Fibroblast of skin of left biceps (primary cell): ENCODE measurements at places on chromosomes 6 and 20.

DNA sequence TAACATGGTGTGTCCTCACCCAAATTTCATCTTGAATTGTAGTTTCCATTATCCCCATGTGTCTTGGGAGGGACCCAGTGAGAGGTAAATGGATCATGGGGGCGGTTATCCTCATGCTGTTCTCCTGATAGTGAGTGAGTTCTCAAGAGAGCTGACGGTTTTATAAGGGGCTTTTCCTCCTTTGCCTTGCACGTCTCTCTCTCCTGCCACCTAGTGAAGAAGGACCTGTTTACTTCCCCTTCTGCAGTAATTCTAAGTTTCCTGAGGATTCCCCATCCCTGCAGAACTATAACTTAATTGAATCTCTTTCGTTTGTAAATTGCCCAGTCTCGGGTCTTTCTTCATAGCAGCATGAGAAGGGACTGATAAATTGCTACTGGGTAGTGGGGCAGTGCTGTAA is 789.3 kb downstream of the FRK start:
- no peak for DNase-seq

DNA sequence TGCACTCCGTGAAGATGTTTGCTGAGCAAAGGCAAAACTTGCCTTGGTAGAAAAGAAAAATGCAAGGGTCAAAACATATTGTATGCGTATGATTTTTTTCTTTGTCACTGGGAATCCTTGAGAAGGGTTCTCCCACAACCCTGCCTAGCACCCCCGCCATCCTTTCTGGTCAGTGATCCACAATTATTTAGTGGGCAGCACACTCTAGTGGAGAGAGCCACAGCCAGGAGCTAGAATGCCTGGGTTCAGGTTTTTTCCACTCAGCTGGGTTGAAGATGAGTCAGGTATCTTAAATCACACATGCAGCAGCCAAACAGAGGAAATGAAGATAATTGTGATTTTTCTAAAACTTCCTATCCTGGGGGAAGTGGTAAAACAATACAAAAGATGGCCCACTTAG is 243.1 kb downstream of the PKHD1 start:
- no peak for DNase-seq

DNA sequence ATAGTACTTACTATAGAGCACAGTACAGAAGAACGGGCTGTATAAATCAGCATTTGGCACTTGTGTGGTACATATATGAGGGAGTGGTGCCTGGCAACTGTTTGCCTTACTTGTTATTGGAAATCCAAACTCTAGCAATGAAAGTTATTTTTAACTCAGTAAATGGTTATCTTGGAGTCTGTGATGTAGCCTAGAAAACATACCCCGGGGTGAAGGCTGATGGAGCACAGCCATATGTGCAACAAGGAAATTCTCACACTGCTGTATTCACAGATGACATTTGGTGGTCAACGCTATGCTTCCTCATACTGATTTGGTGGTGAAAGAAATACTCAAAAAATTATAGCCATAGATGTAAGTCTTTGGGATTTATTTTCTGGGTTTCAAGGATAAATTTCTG is 807.5 kb upstream of the FLRT3 start:
- no peak for DNase-seq

DNA sequence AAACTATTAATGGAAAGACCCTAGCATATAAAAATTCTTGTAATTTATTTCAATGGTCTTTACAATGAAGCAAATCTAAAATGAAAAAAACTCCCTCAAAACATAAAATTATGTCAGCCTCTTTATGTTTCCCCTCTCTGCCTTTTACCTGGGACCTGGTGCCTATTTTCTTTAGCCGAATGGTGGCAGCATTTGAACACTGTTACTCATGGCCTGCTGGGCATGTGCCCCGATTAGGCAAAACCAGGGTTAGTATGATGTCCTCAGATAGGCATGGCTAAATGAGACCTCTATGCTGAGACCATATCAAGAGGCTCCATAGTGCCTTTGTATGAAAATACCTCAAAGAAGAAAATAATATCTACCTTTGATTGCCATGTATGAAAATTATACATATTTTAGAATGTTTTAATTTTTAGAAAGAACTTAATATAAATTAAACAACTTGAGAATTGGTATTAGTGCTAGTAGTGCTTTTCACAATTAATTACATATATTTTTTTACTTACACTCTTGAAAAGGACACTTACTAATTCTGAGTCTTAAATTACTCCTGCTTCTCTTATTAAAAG is 22.5 kb upstream of the C6orf58 start:
- no peak for DNase-seq

DNA sequence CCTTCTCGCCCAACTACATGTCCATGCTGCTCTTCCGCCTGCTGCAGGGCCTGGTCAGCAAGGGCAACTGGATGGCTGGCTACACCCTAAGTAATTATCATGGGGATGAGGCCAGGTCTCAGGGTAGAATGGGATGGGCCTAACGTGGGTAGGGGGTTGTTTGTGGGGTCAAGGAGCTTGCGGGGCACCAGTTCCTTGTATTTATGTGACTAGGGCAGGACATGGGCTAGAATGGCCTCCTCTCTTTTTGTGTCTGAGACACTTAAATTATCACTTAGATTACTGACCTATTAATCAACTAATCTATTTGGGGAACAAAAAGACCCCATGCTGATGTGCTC is 10.7 kb downstream of the SLC22A1 start:
- no peak for DNase-seq

DNA sequence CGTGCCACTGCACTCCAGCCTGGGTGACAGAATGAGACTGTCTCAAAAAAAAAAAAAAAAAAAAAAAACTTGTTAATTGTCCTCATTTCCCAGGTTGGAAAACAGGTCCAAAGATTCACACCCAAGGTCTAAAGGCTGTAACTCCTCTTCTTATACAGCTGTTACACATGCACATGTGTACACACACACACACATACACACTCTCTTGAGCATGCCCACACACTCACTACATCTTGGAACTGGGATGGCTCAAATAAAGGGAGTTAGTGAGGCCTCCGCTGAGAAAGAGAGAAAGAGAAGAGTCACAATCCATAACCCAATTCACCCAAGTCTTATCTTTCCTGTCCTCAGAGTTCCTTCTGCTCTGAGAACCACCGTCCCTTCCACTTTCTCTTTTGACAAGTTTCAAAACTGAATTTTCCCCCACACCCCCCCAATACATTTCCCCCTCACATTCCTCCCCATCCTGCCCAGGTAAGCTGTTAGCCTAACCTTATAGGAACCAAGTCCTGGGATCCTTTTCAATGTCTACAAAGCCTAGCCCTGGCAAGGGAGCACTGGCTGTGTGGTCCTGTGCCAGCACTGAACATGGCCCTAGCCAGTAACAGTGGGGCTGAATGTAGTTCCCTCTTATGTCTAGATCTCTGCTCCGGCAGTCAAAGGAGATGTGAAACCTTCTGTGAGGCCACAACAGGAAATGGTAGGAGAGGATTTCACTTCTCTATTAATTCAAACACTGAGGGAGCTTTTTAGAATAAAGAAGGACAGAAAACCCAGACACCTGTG is 3.2 kb upstream of the HLA-DMB start:
- no peak for DNase-seq

GRCh38 chr6:75735491-75736186 is 13.4 kb upstream of the MYO6 start:
- DNase-seq, result no peak

DNA sequence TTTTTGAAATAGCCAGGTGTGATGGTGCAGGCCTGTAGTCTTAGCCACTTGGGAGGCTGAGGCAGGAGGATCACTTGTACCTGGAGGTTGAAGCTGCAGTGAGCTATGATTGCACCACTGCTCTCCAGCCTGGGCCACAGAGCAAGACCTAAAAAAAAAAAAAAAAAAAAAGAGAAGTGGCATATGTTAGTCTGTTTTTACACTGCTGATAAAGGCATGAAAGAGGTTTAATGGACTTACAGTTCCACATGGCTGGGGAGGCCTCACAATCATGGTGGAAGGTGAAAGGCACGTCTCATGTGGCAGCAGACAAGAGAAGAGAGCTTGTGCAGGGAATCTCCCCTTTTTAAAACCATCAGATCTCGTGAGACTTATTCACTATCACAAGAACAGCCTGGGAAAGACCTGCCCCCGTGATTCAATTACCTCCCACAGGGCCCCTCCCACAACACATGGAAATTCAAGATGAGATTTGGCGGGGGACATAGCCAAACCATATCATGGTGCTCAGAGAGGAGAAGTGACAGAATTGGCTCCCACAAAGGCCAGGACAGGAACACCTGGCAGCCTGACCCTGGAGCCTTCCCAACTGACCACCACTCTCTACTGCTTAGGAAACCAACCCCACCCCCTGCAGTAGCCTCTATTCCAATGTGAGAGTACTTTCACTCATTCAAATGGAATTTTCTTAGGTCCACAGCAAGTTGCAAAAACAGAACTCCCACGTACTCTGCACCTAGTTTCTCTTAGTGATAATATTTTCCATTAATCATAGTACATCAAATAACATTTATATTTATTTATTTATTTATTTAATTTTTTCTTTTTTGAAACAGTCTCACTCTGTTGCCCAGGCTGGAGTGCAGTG is 29.8 kb downstream of the ARHGAP40 start:
- DNase-seq, result no peak
